ENCODE measurements at places on chromosomes 11 and 22. TPM values are rescaled to one million over a fixed set of nuclear protein-coding genes. Genes with fewer than 3 reads are reported as not detected.

DNA sequence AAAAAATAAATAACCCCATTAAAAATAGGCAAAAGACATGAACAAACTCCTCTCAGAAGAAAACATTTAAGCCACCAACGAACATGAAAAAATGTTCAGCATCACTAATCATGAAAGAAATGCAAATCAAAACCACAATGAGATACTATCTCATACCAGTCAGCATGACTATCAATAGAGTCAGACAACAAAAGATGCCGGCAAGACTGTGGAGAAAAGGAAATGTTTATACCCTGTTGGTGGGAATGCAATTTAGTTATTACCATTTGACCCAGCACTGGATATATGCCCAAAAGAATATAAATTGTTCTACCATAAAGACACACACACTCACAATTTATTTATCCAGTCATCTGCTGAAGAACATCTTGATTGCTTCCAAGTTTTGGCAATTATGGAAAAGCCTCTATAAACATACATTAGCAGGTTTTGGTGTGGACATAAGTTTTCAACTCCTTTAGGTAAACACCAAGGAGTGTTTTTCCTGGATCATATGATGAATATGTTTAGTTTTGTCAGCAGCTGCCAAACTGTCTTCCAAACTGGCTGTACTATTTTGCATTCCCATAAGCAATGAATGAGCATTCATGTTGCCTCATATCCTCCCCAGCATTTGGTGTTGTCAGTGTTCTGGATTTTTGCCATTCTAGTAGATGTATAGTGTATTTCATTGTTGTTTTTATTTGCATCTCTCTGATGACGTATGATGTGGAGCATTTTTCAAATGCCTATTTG lies 28.0 kb downstream of the OR8D1 start:
- no peak overlapping the region for H3K4me3 ChIP-seq
- H3K36me3 ChIP-seq = no peaks in the 10 kb centered on the region
- no peaks in the 10 kb centered on the region for H3K27me3 ChIP-seq
- no peaks in the 10 kb centered on the region for H3K4me1 ChIP-seq
- no peak overlapping the region for H3K27ac ChIP-seq

GRCh38 chr11:86145439-86146156 lies 76.7 kb upstream of the PICALM start:
- H3K4me3 ChIP-seq = no peak overlapping the region
- no peaks in the 10 kb centered on the region for H3K4me1 ChIP-seq
- H3K27ac ChIP-seq = no peak overlapping the region
- DNase-seq = no peak
- H3K36me3 ChIP-seq = no peaks in the 10 kb centered on the region

The OR51B5 gene
- 0.15 TPM for polyA plus RNA-seq

The MRPL11 gene
- 33.9 TPM for polyA plus RNA-seq

The ASCL2 gene
- polyA plus RNA-seq = not detected

All from SK-N-SH (cell line).